ENCODE measurements at places on chromosomes 6 and 20.

DNA sequence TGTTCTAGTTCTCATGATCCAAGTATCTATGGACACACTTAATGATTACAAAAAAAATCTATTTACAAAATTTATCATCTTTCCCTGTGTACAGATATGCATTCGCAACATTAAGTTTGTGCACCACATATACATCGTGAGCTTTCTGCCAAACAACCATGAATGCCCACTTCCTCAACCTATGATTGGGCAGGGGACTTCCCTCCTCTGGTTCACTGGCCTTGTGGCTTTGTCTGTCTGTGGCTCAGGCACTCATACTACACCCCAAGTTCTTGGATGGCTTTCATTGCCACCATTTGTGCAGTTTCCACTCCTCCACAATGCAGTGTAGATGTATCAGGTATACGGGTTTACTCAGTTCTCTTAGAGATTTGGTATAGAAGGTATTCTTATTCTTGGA lies 74.9 kb downstream of the HS3ST5 start:
- no peak for DNase-seq

- DNase-seq, result no peak
Measured at GRCh38 chr20:49948178-49948577, 12.0 kb downstream of the RNF114 start.

DNA sequence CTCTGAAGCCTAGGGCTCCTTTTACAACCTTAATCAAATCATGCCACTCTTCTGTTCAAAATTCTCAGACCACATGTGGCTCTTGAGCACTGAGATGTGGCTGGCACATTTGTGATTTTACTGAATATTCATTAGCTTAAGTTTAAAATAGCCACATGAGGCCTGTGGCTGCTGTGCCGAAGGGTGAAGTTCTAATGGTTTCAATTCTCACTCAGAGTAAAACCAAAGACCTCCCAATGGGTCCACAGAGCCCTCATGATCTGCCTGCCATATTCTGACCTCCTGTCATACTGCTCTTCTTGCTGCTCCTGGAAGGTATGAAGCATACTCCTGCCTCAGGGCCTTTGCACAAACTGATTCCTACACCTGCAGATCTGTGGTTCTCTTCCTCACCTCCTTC lies 7.8 kb upstream of the CST3 start:
- DNase-seq, result no peak

- DNase-seq, result no peak
Measured at GRCh38 chr6:111258615-111259088, 171.3 kb downstream of the SLC16A10 start.

DNA sequence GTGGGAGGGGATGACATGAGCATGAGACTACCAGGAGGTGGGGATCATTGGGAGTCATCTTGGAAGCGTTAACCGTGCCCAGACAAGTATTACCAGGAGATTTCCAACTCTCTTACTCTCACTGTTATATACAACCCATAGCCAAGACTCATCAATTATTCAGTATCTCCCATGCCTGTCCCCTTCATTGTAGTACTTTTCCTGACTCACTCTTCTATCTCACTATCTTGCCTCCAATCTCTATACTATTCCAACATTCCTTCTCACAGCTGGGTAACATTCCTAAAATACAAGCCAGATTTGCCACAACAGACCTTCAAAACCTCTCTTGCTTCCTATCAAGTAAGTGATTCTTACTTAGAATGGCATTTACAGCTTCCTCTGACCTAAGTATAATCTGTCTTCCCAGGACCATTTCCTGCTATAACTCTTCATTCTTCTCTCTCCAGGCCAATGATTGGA lies 226.3 kb upstream of the SMLR1 start:
- no peak for DNase-seq

- no peak for DNase-seq
Measured at GRCh38 chr20:15835811-15836210, 737.4 kb downstream of the KIF16B start.

DNA sequence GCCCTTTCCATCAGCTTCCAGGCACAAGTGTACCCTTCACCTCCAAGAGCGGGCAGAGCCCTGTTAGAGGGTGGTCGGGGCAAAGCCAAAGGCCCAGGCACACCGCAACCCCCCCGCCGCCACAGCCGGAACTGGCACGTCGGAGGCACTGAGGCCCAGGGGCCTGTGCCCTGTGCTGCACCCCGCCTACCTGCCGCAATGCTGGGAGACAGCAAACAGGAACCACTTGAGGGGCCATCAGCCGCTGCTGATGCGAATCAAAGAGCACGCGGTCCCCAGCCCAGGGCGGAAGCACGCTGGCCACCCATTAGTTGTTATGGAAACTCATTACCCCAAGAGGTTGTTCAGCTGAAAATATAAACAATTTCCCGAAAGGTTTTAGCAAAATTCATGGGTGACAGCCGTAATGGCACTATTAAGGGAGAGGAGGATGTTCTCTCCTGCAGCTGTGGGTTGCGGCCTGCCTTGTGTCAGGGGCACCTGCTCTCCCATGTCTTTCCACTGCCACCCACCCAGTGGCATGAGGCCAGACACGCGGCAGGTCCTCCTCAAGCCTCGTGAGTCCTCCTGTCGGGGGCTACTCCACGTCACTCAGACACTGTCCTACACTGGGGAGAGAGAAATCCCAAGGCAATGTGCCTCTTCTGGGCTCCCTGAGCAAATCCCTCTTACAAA lies 65.3 kb downstream of the EDN3 start:
- no peak for DNase-seq

DNA sequence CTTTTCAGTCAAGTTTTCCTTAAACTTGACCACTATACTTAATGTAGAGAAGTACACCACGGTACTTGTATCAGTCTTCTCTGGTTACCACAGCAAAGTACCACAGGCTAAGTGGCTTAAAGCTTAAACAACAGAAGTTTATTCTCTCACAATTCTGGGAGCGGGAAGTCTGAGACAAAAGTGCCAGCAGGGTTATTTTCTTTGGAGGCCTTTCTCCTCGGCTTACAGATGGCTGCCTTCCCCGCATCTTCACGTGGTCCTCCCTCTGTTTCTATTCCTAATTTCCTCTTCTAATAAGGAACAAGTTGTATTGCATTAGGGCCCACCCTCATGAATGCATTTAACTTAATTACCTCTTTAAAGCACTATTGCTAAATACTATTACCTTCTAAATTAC lies 258.0 kb downstream of the PLCB1 start:
- no peak for DNase-seq

GRCh38 chr6:1596088-1596852 lies 13.4 kb upstream of the FOXC1 start:
- DNase-seq, result peak; percentile 60

DNA sequence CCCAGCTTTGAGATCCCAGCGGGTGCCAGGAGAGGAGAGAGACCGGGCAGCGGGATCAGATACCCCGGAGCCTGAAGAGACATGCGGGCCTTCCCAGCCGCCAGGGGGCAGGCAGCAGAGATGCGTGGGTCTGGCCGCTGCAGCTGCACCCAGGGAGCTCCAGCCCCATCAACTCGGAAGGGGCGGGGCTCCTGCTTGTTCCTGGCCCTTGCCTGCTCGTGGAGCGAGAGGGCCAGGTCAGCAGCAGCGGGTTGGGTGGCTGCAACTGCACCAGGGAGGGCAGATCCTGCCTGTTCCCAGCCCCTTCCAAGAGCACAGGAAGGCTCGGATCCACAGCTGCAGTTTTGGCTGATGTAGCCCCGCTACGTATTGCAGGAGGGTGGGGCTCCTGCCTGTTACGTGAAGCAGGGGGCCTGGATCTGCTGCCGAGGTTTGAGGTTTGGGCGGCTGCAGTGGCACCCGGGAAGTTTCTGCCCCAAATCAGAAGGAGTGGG lies 532.8 kb downstream of the RFPL4B start:
- DNase-seq, result no peak

GRCh38 chr6:10547809-10548208 lies 26.7 kb downstream of the GCNT2 start:
- DNase-seq, result no peak

DNA sequence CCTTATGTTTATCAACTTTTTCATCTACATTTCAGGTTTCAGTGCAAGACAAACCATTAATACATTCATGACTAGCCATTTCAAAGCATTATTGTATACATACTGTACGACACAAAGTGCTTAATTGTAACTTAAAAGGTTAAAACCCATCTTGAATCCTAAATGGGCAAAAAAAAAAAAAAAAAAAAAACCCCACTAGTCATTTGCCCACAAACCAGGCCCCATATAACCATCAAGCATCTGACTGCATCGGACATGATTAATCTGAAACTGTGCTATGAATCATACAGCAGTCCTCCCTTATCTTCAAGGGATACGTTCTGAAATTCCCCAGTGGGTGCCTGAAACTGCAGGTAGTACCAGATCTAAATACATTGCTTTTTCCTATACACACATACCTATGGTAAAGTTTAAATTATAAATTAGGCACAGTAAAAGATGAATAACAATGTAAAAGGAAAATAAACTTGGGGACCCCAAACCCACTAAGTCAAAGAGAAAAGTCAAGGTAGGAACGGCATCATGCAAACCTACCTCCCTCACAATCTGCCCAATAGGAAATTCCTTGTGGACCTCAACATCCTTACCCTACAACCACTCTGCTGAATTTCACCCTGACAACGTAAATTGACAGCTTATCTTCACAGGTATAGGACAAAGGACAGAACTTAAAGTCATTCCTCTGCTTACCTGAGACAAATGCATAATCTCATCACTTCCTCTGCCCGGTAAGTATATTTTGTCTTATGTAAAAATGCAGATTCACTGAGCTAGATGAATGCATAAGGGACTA lies 14.3 kb downstream of the B4GALT5 start:
- peak; percentile 28 for DNase-seq

DNA sequence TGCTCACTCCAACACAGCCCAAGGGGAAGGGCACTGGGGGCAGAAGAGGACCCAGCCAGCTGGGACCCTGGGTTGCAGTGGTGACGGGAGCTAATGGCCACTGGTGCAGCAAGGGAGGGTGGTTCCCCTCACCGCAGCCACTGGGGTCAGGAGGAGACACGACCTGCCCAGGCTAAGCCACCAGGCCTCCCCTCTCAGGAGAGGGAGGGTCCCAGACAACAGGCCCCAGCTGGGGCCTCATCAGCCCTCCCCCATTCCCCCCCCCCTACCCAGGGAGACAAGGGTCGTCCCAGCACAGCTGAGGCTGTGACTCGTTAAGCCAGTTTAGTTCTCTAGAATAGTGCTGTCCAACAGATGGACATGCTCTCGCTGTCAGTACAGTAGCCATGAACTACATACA lies 17.3 kb upstream of the MATN4 start:
- DNase-seq, result no peak

GRCh38 chr6:42782689-42783176 lies 881 bp downstream of the BICRAL start:
- DNase-seq, result peak; percentile 77

GRCh38 chr6:152993431-152993830 lies 9.1 kb downstream of the MTRF1L start:
- no peak for DNase-seq

DNA sequence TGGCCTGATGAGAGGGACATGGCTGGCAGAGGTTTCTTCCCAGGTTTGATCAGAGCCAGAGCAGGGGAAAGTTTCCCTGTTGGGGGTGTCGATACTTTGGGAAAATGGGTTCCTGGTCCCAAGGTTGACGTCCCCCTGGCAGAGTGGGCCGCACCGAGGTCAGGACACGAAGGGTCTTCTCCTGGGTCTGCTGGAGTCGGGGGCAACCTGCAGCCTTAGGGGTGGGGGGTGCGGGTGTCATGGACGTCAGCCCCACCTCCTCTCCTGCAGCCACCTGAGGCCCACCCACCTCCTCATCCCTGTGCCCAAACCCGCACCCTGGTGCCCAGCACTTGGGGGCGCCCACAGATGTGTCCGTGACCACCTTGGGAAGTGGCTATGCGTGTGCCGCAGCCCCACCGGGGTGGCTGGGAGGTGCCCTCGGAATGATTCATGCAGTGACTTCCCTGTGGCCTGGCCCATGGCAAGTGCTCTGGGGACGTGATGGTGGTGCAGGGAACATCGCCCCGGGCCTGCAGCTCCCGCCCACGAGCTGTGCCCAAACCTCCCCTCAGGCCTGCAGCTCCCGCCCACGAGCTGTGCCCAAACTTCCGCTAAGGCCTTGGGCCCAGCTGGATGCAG lies 64.9 kb downstream of the YTHDF1 start:
- DNase-seq, result no peak

- DNase-seq, result no peak
Measured at GRCh38 chr6:47464052-47464451, 13.5 kb upstream of the CD2AP start.

- no peak for DNase-seq
Measured at GRCh38 chr6:44576132-44576631, 188.7 kb downstream of the CDC5L start.

DNA sequence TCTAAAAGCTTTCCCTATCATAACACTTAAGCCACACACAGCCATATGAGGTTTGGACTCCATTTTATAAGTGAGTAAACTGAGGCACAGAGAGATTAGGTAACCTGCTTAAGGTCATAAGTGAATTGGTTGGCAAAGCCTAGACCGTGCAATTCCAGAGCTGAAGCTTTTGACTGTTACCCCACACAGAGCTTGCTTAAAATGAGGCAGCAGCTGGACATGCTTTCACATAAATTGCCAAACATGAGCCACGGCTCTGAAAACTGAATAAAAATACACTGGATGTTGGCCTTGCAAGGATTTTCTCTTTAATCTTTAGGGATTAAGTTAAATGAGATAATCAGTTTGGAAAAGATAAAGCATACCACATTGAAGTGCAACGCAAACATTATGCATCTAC lies 2.5 kb downstream of the RIPOR2 start:
- DNase-seq, result no peak

GRCh38 chr20:44795836-44796235 lies 14.5 kb downstream of the RIMS4 start:
- DNase-seq, result no peak

DNA sequence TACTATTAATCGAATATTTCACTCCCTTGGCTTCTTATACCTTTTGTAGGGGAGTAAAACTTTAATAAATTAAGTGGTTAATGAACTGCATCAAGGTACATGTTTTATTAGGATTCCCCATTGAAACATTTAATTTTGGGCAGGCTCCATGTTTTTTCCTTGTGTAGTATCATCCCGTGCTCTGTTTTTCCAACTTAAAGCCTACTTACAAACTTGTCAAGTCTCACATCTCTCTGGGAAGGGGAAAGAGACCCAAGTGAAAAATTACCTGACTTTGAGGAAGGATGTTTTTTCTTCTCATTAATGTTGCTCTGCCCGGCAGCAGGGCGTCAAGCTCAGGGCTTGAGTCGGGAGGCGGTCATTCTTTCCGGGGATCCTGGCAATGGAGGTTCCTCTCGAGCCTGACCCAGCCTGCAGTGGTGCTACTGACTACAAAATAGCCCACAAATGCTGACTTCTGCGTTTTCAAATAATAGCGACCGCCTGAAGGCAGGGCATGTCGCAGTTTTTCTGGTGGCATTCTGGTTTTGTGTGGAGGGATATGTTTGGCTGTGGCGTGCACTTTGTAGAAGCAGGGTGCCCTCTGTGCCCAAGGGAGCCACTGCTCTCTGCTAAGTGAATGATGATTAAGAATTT lies 2.4 kb downstream of the DSP start:
- DNase-seq, result no peak

GRCh38 chr20:32304131-32304746 lies 26.8 kb downstream of the KIF3B start:
- DNase-seq, result no peak

DNA sequence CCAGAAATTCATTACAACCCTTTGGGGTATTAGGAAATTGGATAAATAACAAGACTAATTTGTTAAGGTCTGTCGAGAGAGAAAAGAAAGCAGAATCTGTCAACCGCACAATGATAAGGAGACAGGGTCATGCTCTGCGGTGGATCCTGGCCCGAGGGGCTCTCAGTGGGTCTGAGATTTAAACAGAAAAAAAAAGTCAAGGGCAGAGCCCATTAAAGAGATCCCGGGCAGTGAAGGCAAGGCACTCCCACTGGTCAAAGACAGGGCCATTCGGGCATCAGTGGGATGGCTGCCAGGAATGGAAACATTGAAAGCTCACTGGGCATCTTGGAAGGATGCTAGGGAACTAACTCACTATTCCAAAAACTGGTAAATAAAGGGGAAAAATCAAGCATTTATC lies 77.9 kb downstream of the GNAS-AS1 start:
- no peak for DNase-seq
